ENCODE measurements at places on chromosomes 2 and 18.

DNA sequence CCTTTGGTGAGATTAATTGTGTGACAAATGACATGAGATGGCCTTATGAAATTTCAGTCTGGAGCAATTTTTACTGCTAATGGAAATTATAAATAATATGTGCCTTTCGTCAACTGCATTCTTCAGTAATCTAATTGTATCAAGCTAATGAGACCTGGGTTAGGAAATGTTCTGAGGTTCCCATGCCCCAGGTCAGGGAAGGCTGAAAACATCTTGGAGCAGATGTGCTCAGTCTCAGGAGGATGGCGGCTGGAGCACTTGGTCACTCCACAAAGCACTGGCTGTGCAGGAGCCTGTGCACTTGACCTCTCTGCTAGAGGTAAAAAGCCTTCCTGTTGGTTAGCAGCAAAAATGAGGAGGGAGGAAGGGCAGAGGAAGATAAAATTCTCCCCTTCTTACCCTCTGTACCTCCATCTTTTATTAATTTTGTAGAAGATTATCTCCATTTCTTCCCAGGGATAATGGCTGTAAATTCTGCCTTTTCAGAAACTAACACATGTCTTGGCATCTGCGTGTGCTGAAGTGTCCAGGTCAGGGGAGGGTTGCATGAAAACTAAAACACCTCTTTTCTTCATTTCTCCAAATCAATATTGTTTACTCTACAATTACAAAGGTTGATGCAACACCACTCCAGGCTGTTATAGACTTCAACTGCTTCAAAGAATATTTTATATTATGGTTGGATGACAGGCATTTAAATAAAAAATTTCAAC, 1606.4 kb upstream of the ACVR2A start:
- DNase-seq = no peak

- DNase-seq = no peak
Observed at GRCh38 chr2:88950010-88950409, 258.5 kb downstream of the RPIA start.

DNA sequence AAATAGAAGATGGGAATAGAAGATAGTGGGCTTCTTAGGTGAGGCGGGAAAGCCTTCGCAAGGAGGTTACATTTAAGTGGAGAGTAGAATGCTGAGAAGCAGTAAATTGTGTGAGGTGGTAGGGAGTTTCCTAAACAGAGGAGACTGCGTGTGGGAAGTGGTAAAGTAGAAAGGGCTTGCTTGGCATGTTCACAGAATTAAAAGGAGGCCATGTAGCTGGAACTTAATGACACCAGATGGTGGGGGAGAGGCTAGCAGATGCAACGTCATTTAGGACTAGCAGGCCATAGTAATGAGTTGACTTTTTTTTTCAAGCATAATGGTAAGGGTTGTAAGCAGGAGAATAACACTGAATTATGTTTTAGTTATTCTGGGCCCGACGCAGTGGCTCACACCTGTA, 13.0 kb upstream of the RTN4 start:
- DNase-seq = no peak

DNA sequence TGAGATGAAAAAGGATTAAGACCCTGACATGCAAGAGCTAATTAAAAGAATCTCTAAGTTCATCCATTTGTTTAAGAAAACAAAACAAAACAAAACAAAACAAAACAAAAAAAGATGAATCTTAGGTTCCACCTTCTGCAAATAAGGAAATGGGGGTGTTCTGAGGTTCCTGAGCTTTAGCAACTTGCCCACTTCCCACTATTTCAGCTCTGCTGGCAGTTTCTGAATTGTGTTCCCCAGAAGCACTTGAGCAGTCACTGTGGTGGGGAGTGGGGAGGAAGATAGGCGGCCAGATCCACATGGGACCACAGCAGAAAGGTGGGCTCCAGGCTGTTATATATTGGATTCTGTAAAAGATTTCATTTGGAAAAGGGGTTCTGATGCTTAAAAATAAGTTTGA, 20.3 kb downstream of the INO80C start:
- no peak for DNase-seq

DNA sequence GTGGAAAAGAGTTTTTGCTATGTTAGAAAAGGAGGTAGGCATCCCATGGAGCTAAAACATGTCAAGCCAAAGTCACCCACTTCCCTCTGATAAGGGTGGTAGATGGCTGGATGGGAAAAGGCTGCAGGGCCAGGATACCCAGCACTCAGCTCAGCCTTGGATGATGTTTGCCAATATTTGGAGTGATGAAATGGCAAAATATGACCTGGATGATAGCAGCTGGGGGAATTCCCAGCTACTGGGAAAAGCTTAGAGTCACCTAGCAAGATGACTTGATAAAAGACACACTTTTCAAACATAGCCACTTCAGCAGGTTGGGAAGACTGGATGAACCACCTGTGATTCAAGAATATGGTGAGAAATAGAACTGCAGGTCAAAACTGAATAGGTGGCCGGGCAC, 10.1 kb downstream of the RFX8 start:
- DNase-seq = no peak

DNA sequence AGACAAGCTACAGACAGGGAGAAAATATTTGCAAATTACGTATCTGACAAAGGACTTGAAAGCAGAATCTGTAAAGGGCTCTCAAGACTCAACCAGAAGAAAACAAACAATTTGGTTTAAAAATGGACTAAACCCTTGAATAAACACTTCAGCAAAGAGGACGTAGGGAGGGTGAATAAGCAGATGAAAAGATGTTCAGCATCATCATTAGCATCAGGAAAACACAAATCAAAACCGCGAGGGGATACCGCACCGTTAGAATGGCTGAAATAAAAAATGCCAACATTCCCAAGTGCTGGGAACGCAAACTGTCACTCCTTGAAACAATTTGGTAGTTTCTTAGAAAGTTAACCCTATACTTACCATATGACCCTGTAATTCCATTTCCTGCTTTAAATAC, 136.7 kb downstream of the MBP start:
- DNase-seq = no peak

GRCh38 chr2:38797250-38797676, 19.3 kb downstream of the GEMIN6 start:
- no peak for DNase-seq

DNA sequence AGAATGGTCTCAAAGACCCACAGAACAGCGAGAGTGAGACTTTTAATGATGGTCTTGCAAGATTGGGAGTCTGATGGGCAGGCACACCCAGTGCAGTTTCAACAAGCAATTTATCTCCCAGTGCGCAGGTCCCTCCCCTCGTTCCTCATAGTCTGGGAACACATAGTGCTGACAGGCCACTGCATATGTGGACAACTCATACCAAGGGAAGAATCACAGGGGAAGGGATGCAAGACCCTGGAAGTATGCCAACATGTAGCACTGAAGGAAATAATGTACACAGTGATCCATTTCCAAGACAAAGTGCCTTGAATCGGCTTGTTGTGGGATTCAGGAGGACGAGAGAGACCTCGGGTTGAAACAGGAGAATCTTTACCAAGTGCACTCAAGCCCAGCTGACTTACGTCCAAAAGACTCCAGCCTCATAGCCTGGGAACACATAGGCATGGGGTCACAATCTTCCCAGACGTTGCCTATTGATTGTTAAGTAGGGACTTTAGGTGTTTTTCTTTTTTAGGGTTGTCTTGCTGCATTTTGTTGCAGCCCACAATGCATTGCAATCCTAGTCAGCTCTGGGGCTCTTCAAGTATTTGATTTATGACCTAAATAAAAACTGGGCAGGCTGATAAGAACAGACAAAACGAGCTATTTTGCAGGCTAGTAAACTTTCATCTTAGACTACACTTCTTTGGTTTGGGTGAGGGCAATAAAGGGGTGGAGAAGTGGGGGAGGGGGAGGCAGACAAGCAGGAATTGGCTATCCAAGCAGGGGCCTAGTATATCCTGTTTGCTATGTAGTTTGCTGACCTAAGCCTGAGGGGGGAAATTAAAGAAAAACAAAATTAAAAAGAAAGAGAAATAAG, 24.7 kb upstream of the SERPINB5 start:
- DNase-seq = no peak

DNA sequence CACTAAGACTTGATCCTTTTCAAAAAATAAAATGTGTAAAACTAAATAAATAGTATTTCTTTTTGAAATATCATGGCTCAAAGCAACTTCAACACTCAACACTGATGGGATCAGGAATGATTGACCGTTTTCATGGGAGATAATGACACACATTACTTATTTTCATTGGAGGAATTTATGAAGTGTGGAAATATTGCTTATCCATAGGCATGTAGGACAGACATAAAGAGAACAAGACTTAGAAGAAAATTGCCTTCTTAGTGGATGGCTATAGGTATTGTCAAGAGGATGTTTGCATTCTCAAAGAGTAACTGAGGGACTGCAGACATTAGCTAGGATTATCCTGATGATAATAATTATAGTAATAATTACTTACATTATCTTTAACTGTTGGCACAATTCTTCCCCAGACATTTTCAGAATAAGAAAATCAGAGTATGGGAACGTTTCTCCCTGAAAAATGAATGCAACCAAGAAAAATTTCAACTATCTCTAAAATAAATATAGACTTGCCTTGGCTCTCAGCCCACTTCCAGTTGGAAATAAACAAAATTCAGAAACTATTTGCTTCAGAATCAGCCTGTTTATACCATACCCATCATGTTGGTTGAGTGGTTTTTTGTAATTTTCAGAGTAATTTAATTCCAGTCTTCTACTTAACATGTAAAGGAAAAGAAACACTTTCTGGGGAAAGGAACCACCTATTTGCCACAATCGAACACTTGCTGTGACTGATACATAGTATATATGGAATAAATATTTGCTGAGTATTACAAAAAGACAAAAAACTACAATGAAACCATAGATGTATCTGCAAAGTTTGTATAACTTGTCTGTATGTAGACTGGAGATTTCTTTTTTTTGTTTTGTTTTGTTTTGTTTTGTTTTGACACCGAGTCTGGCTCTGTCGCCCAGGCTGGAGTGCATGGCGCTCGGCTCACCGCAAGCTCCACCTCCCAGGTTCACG, 165.7 kb downstream of the TMX3 start:
- no peak for DNase-seq

- no peak for DNase-seq
Observed at GRCh38 chr18:21315741-21316197, 73.7 kb downstream of the GREB1L start.

GRCh38 chr2:109370399-109371035, 241.5 kb downstream of the SH3RF3 start:
- no peak for DNase-seq

- DNase-seq = no peak
Observed at GRCh38 chr2:214674278-214674677, 135.2 kb downstream of the BARD1 start.

DNA sequence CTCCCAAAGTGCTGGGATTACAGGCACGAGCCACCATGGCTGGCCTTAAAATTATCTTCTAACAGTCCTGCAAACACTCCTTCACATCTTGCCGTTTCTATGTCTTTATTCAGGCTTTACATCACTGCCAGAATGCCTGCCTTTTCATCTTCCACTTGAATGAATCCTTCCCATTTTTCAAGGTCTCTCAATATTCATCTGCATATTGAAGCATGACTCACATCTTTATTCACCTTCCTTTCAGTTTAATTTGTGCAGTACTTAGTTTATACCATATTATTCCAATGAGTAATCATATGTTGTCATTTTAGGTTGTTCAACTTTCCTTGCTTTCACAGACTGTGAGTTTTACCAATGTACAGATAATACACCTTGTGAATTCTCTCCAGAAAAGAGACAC, 510.1 kb upstream of the PIK3C3 start:
- DNase-seq = no peak

DNA sequence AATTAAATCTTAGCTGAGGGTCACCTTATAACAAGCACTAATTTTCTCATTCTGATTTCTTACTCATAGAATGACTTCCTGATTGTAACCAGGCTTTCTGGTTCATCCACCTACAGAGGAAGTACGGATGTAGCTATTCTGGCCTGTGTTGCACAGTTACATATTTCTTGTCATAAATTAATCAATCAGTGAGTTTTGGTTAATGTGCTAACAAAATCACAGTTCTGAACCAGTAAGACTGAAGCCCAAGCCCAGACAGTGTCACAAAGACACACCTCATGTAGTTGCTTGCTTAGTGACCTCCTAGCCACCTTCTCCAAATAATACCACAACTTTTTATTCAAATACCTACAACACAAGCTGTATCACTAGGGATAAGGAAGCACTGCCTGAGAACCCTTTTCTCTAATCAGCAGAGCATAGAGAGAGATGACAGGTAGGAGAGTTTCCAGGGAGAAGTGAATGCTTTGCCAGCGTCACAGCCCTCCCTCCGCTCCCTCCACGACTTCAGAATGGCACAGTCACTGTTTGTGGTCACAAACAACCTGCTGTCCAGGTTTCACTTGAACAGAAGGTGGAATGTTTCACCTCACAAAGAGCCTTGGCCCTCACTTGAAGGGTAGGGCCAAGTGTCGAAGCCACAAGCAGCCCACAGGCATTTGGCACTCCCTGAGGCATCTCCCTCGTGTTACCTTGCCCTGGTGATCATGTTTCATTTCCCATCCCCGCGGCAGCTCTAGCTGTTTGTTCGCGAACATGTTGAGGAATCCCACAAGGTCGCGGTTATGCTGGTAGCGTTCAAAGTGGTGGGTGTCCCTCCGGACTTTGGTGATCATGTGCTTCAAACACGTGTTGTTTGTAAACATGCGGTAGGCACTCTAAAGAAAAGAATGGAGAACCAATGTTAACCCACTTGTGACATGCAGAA, 120.8 kb upstream of the STK17B start:
- DNase-seq = no peak

DNA sequence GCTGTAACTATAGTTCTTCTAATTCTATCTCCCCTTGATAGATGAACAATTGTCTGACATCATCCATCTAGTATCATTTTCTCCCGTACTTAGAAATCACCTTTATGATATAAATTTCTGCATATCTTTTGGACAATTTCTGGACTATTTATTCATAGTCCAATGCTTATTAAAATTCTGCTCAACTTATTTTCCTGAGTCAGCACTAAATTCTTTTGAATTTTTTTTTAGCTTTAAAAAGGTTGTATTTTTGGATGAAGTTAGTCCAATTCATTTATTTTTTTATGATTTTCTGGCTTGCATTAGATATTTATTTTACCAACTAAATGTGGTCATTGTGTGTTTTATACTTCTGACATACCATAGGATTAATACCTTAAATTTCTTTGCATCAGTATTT, 538.5 kb upstream of the DCC start:
- DNase-seq = no peak

GRCh38 chr2:56508662-56509061, 324.9 kb downstream of the CCDC85A start:
- DNase-seq = no peak

GRCh38 chr2:131543385-131543891, 15.8 kb downstream of the CCDC74A start:
- no peak for DNase-seq

DNA sequence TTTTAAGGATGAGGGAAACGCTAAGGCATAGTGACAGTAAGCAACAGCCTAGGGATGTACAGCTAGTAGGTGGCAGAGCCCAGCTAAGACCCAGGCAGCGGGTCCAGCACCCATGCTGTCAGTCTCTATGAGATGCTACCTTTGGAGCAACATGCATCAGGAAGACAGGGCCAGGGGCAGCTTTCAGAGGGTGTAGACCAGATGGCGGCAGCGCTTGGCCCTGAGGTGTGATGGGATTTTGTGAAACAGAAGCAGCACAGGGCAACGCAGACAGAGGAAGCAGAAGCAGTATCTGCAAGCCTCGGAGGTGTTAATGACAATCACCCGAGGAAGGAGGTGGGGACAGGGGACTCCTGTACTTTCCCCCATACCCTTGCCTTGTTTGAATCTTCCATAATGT, 43.2 kb downstream of the SDC1 start:
- DNase-seq = no peak
